ENCODE measurements at places on chromosomes 3 and 15. TPM values are rescaled to one million over a fixed set of nuclear protein-coding genes. Genes with fewer than 3 reads are reported as not detected.

GRCh38 chr15:82165948-82166376, 96.6 kb downstream of the EFL1 start:
- DNase-seq = peak; percentile 51

The LRRC2 gene
- total RNA-seq = under 0.01 TPM

DNA sequence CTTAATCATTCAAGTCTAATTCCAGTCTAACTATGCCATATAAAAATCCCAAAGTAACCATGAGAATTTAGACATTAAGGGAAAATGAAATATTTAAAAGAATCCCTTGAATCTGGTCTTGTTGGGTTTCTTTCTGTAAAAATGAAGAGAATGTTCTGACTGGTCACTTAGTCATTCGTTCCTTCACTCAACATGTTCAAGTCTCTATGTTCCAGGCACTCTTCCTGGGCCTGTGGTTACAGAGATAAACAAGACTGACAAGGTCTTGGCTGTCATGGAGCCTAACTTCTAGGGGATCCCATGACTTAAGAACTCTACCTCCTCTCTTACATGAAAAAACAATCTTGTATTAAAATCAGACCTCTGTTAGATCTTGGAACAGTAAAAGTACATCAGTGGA, 638.6 kb upstream of the TBL1XR1 start:
- DNase-seq = no peak

GRCh38 chr3:52076896-52077780, 20.8 kb upstream of the DUSP7 start:
- DNase-seq = no peak

The FETUB gene
- not detected for total RNA-seq

The CHRNA3 gene
- not detected for total RNA-seq

Measured in dermis microvascular lymphatic vessel endothelial cell (primary cell).